ENCODE measurements at places on chromosomes 7 and 10.
A peak's percentile ranks its signal among the peaks of the same experiment; 100 is the strongest.

DNA sequence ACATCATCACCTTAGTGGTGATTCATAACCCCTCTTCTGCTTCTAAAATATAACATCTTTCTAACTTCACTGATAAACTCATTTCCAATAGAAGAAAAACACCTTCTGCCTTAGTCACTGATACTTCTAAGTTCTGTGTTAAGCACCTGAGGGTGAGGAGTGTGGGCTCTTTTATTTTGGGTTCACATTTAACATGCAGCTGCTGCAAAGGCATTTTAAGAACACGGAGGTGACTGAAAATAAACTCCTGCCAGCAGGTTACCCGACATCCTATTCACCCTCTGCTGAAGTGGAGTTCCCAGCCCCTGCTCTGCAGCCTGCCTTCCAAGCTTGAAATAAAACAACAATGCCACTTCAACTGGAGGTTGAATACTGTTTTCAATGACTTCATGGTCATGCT is 202.9 kb upstream of the PLXNA4 start:
- DNase-seq = no peak

- no peak for DNase-seq
These were observed 72.2 kb upstream of the RHEB start for GRCh38 chr7:151591866-151592265.

GRCh38 chr7:17773289-17773626 is 167.0 kb downstream of the SNX13 start:
- no peak for DNase-seq

DNA sequence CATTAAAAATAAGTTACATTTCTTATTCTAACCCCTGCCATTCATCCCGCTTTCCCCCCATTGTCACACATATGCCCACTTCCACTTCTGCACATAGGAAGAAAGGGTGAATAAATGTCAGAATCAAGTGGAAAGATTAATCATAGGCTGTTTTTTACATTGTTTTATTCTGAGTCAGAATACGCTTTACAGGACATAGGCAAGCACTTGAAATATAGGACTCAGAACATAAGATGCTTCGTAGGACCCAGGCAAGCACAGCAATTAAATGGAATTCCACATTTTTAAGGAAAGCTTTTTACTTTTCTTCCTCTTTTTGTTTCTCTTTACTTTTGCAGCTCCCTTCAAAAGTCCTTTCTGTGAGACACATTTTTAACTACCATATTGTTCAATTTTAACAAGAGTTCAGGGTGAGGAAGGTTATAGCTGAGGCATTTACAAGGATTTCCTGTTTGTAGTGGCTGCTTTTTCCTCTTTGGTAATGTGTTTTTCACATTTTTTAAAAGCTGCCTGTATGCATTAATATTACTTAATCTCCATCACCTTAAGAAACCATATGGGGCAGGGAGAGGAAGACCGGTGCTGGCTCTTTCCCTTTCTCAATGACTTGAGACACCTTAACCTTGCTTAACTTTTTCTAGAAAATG is 130.0 kb downstream of the TES start:
- DNase-seq = no peak

GRCh38 chr10:22779331-22780019 is 65.1 kb upstream of the PIP4K2A start:
- no peak for DNase-seq

GRCh38 chr7:23207021-23207420 is 25.2 kb downstream of the NUP42 start:
- DNase-seq = no peak

DNA sequence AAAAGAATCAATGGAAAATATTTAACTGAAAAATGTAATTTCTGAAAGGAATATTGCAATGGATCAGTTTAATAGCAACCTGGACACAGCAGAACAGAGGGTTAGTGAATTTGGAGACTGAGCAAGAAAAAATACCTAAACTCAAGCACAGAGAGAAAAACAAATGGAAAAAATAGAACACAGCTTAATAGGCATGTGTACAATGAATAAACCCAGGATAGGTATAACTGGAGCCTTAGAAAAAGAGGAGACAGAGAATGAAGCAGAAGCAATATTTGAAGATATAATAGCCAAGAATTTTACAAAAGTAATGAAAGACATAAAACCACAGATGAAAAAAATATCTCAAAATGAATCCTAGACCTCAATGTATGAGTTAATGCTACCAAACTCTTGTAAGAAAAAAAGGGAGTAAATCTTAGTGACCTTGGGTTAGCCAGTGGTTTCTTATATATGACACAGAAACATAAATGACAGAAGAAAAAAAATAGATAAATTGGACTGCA is 2.9 kb upstream of the DNAJC1 start:
- no peak for DNase-seq

- DNase-seq = no peak
These were observed 1023.0 kb upstream of the SORCS1 start for GRCh38 chr10:108187408-108188012.

DNA sequence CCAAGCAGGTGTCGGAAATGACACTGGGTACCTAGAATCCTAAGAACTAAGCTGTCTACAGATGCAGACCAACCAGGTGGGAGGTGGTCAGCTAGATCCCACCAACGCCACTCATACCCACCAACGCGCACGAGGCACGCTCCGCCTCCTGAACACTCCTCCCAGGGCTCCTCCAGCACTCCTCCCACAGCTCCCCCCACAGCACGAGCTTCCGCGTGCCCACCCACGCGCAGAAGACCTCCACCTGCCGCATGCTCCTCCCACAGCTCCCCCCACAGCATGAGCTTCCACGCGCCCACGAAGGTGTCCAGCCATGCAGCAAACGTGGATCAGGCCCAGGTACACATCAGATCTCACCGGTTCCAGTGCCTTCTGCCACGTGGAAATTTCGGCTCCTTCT is 196.0 kb downstream of the MAD1L1 start:
- DNase-seq = no peak

- DNase-seq = no peak
These were observed 35.3 kb upstream of the NOBOX start for GRCh38 chr7:144438759-144439158.

GRCh38 chr7:1918881-1919525 is 248.9 kb downstream of the ELFN1 start:
- no peak for DNase-seq

GRCh38 chr7:43764807-43765491 is 6.5 kb downstream of the BLVRA start:
- DNase-seq = no peak

- DNase-seq = no peak
These were observed 1447.5 kb downstream of the GATA3 start for GRCh38 chr10:9501944-9502343.

- DNase-seq = no peak
These were observed 131.8 kb downstream of the LRRC4 start for GRCh38 chr7:127899411-127899810.

DNA sequence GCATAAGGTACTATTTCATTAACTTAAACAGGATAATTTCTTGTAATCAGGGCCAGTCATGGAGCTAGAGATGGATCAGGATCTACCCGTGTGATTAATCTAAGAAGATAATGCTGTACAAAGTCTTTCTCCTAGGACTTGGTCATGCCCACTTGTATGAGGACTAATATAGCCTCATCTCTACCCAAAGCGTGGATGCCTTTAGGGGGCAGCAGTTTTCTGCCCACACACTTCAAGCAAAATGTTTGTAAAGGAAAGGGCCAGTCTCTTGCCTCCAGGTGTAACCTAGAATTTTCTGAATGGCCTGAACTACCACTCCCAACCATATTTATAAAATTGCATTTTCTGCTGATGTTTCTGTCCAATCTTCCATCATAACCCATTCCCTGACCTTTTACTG is 764.0 kb upstream of the IGFBP3 start:
- DNase-seq = no peak

DNA sequence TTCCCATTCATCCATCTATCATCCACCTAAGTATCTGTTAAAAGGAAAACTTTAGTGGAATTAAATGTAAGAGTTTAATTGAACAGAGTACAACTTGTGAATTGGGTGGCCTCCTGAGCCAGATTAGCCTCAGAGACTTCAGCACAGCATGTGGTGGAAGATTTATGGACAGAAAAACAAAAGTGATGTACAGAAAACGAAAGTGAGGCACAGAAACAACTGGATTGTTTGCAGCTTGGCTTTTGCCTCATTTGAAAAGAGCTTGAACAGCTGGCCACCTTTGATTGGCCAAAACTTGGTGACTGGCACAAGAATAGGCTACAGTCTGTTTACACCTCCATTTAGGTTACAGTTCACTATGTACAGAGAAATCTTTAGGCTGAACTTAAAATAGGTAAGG is 1463.4 kb upstream of the CELF2 start:
- no peak for DNase-seq

- no peak for DNase-seq
These were observed 129.5 kb upstream of the MYO3A start for GRCh38 chr10:25804505-25804904.

- DNase-seq = no peak
These were observed 204.9 kb upstream of the RNF32 start for GRCh38 chr7:156435486-156436231.

DNA sequence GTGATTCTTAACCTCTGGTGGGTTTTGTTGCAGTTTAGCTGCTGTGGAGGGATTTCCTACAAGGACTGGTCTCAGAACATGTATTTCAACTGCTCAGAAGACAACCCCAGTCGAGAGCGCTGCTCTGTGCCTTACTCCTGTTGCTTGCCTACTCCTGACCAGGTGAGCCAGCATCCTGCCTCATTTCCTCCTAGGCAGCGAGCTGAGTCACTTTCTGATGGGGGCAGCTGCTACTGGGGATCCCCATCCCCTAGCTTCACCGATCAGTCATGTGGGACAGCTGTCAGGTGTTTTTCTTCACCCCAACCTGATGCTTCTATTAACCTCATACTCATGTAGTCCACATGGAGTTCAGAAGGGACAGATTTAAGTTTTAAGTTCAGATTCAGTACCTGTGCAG is 21.7 kb upstream of the SMO start:
- peak; percentile 58 for DNase-seq

DNA sequence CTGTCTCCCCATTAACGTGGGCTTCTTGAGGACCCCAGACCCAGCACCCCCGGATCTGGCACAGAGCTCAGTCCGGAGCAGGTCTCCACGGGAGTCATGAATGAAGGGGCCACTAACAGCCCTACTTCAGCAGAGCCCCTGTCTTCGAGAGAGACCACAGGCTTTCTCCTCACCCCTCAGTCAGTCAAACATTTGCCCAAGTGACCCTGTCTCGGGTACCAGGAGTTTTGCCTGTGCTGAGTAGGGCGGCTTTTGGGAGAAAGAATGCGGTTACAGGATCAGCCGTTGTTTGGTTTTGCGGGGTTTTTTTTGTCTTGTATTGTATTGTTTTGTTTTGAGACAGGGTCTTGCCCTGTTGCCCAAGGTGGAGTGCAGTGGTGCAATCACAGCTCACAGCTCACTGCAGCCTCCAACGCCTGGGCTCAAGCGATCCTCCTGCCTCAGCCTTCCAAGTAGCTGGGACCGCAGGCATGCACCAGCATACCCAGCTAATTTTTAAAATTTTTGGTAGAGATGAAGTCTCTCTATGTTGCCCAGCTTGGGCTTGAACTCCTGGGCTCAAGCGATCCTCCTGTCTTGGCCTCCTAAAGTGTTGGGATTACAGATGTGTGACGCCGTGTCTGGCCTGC is 16.5 kb downstream of the ADAP1 start:
- DNase-seq = no peak

GRCh38 chr10:131556897-131557495 is 245.5 kb upstream of the TCERG1L start:
- DNase-seq = no peak

- no peak for DNase-seq
These were observed 354.7 kb downstream of the HGF start for GRCh38 chr7:81415181-81415580.

DNA sequence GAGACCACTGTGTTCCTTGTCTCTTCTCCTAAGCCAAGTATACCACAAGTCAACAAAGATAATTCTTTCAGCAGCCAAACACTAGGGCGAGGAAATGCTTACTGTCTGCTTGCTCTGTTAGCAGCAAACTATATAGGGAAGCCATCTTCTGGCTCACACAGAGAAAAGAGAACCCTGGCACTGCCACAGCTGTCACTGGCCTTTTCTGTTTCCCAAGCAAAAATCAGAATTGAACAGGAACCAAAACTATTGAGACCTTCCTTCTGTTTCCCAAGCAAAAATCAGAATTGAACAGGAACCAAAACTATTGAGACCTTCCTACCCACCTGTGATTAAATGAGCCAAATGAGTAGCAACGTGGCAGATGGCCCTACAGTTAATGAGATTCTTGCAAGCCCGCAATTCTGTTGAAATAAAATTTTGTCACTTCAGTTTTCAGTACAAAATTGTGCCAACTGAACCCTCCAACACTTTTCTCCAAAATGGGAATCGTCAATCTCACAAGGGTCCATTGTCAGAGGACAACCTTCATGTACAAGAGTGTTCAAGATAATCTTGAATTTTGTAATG is 54.5 kb downstream of the LRRTM3 start:
- no peak for DNase-seq

Data from activated naive CD4-positive, alpha-beta T cell treated with anti-CD3 and anti-CD28 coated beads for 36 hours (primary cell).